ENCODE measurements at places on chromosomes 7 and 10.

DNA sequence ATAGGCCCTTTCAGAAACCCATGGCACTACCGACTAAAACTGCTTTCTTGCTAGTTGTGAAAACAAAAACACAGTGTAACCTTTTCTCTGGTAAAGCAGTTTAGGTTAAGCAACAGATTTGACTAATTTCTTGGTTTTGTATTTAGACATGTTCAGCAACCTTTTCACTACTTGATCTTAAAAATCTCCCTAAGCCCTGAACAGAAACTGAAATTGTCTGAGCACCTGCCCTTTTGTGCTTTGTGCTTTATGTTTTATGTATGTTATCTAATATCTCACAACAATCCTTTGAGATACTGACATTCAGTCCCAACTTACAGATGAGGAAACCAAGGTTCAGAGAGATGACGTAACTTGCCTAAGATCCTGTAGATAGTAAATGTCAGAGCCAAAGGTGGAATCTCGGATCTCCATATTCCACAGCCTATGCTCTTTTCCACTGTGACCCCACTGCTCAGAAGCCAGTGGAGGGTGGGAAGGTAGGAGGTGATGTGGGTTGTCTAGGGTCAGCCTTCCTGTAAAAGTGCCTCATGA, 146.6 kb downstream of the LCOR start:
- DNase-seq, result no peak

GRCh38 chr7:2719007-2719406, 31.0 kb downstream of the AMZ1 start:
- no peak for DNase-seq

DNA sequence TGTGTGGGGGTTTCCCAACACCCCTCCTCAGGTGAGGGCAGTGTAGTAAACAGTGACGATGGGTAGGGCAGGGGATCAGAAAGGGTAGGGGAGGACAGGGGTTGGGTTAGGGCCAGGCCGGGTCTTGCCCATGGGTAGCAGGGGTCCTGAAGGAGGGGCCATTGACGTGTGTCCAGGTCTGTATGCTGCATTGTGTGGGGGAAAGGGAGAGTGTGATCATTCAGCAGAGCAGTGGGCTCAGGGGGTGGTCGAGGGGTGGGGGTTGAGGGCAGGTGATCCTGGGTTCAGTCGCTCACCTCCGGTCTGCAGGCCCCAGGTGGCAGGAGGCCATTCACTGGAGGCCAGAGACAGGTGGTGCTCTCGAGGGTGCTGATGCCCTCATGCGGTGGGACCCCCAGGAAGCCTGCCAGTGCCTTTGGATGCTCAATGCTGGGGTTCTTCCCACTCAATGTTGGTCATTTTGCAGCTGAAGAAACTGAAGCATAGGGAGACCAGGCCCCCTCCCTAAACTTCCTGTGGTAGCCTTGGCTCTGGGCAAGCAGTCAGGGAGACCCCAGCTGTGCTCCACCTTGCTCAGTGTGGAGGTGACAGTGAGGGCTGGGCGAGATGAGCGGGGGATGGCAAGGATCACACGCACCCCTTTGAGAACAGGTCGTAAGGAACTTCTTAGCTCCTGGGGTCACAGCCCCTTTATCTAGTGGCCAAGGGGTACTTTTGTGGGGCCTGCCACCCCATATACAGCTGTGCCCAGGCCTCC, 48.8 kb upstream of the CAMK2B start:
- DNase-seq, result no peak

GRCh38 chr10:75014516-75015230, 96.8 kb upstream of the SAMD8 start:
- no peak for DNase-seq

DNA sequence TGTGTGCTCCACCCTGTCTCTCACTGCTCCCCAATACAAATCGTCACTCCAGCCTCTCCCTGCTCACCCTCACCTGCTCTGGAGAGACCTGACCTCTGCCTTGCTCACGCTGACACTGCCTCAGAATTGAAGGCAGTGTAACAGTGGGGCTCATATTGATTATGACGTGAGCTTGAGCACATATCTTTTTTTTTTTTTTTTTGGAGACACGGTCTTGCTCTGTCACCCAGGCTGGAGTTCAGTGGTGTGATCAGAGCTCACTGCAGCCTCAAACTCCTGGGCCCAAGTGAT, 84.7 kb downstream of the TBXAS1 start:
- DNase-seq, result no peak

GRCh38 chr7:25926451-25926850, 225.5 kb upstream of the NFE2L3 start:
- no peak for DNase-seq

DNA sequence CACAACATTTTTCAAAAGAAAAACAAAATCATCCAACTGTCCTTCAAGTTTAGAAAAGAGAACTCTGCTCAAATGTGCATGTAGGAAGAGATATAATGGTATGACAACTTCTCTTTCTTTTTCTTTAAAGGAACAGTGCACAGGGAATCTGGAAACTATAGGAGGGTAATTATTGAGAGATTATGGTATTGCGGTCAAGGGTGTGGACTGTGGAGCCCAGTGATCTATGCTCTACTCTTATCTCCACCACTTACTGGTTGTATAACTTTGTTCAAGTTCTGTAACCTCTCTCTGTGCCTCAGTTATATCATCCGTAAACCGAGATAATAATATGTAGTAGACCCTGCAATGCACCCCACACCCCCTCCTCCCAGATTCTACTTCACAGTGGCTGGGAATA, 69.8 kb upstream of the PCGF5 start:
- DNase-seq, result no peak

DNA sequence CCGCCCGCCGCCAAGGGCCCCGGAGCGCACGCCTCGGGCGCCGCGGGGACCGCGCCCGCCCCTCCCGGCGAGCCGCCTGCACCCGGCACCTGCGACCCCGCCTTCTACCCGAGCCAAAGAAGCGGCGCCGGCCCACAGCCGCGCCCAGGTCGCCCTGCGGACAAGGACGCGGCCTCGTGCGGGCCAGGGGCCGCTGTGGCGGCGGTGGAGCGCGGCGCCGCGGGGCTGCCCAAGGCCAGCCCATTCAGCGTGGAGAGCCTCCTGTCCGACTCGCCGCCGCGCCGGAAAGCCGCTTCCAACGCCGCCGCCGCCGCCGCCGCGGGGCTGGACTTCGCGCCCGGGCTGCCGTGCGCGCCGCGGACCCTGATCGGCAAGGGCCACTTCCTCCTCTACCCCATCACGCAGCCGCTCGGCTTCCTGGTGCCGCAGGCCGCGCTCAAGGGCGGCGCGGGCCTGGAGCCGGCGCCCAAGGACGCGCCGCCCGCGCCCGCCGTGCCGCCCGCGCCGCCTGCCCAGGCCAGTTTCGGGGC, 3.5 kb downstream of the UNCX start:
- DNase-seq, result no peak

GRCh38 chr7:16647435-16647960, 1.5 kb downstream of the BZW2 start:
- DNase-seq, result no peak

DNA sequence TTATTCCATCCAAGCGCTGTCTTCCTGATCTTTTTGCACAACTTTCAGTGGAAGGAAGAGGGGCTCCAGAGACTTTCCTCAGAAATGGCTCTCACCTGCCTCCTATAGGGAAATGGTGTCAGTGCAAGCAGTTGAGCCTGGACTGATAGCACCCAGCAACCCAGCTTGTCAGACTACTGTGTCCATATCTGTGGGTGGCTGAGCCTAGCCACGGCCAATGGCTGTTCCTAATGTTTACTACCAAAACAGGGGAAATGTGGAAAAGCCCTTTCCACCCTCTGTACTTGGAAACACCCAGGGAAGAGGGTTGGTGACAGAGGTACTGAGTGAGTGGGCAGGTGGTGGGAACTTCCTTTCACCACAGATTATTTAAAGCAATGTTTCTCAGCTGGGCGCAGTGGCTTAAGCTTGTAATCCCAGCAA, 4.3 kb upstream of the YKT6 start:
- DNase-seq, result peak; percentile 38

GRCh38 chr7:90227259-90227658, 15.7 kb downstream of the STEAP2 start:
- no peak for DNase-seq

- DNase-seq, result no peak
Observed at GRCh38 chr7:3836855-3837254, 535.8 kb downstream of the SDK1 start.

- no peak for DNase-seq
Observed at GRCh38 chr10:77475522-77475921, 162.1 kb downstream of the KCNMA1 start.

DNA sequence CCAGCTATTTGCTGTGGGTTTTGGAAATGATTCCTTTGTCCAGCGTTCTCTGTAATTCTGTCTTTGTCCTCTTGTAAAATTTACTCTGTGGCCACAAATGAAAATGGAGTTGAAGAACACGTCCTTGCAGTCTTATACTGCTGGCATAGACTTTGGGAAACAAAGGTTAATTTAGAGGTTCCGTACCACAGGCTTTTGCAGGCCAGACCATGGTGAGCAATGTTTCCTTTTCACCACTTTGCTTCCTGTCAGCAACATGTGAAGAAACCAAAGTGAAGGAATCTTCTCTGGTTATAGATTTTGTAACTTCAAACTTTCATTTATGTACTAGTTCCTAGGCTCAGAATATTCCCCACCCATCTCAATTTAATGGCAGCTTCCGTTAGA, 488.5 kb downstream of the MDFIC start:
- DNase-seq, result no peak

DNA sequence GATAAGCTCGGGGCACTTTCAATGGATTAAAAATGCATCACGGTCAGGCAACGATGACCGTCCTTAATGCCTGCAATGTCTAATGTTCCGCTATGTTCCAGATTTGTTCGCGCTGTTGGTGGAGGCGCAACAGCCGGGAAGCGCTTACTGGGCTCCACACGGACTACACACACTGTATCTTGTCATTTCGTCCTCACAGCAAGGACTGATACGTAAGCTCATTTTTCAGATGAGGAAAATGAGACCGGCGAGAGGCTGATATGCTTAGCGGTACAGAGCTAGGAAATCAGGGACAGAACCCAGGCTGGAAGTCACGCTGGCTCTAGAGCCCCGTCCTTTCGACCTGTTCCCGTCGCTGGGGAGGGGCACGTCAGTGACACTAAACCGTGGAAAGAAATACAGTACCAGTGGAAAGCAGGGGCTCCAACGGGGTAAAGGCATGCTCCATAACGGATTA, 670 bp downstream of the TPK1 start:
- peak; percentile 62 for DNase-seq

DNA sequence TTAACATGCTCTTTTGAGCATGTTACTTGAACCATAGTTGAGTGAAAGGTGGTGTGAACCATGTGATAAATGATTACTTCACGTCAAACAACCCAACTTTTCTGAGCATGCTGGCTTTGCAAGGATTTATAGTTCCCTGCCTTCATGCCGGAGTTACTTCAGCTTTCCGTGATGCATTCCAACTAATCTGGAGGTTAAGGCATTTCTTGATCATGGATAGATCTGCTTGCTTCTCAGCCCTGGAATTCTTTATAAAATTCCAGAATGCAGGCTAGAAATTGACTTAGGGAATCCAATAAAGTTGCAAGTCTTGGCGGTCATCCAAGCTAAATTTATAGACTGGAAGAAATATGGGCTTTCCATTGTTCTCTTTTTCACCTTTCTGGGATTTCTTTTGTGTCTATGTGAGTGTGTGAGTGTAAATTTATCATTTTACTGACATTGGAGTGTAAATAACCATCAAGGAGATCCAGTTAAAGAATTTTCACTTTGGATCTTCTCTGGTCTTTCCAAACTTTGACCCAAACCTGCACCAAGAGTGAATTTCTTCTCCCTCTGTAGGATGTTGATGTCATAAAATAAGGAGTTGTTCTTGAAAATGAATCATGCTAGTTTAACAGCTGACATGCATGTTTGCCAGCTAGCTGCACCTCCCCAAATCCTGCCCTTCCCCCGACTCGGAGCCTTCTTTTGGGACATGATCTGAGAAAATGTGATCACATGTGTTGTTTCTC, 289.0 kb downstream of the TWIST1 start:
- no peak for DNase-seq

GRCh38 chr10:130499541-130499940, 363.4 kb downstream of the GLRX3 start:
- DNase-seq, result no peak

DNA sequence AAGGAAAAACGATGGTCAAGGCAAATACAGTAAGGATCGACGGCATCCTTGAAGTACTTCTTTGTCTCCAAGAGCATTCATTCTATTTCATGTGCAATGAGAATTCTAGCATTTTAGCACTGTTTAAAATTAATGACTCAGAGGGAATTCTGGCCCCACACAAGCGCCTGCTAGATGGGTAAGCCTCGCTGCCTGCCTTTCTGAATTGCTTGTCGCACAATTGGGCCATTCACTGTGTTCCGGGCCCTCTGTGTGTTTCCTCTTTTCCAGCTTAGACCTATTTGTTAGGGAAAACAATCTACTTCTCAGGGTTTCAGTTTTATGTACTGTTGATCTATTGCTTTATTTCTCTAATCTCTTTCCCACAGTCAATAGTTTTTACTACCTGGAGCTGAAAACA, 204.7 kb upstream of the ZNF32 start:
- DNase-seq, result no peak

GRCh38 chr7:130201796-130202195, 3.4 kb downstream of the TMEM209 start:
- DNase-seq, result no peak

GRCh38 chr7:1758028-1758858, 88.2 kb downstream of the ELFN1 start:
- no peak for DNase-seq

DNA sequence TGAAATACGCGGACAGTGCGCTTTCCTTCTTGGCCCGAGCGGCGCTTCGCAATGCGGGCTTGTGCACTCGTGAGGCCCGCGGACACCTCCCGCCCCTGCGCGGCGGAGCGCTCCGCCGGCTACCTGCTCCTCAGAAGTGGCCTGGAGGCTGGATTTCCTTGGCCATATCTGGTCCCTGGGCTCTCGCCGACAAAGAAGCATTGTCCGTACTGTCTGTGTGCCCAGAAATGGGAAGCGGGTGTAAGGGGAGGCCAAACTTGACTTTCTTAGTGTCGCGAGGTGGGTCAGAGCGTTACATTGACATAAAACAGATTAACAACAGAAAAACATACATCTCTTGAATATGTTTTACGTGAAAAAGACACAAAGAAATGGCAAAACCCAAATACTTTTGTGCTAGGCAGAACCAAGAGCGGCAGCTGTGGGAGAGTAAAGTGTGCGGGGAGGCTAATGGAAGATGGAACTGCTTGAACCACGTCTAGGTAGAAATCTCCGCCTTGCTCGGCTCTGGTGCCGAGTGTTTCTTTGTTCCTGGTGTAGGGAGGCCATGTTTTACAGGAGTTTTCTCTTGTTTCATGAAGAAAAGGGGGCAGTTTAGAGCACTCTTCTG, 1.4 kb downstream of the LANCL2 start:
- no peak for DNase-seq
